Fibroblast of skin of right quadriceps (primary cell): ENCODE measurements at places on chromosomes 7 and 10.

GRCh38 chr7:121890833-121891232 is 17.9 kb downstream of the PTPRZ1 start:
- DNase-seq = no peak

DNA sequence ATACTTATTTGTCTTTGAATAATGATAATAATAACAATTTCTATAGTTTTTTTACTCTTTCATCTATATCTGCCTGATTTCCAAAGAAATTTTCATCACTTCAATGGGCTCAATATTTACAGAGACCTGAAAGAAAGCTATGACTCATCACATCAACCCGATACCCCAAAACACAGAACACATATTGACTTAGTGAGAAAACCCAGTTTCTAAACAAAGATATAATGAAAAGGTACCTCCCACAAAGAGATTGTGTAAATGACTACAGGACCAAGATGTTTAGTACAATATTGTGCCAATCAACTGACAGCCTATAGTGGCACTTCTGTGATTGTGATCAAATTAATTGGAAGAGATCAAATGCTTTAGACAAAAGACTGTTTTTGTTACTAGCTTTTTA is 133.9 kb downstream of the PCDH15 start:
- DNase-seq = no peak

GRCh38 chr10:15642095-15642494 is 77.6 kb downstream of the ITGA8 start:
- peak; percentile 66 for DNase-seq

DNA sequence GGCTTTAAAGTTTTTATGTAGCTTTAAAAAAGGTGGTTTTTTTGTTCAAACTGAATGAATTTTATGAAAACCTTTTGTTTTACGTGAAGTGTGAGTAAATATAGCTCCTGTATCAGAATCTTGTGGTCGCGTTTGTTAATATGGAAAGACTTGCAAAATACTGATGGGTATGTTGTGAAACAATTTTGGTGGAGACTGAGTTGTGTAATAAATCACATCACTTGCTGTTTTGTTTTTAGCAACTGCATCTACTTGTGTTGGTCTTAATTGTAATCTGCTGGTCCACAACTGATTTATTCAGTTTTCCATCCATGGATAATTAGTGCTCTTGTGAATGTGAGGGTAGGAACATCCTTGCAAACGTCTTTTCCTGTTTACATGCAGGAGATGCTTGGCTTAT is 10.5 kb downstream of the PLXDC2 start:
- DNase-seq = peak; percentile 46

- peak; percentile 73 for DNase-seq
These were observed 28.4 kb upstream of the OPALIN start for GRCh38 chr10:96387161-96387560.

GRCh38 chr7:139850906-139851305 is 21.8 kb downstream of the TBXAS1 start:
- DNase-seq = no peak

DNA sequence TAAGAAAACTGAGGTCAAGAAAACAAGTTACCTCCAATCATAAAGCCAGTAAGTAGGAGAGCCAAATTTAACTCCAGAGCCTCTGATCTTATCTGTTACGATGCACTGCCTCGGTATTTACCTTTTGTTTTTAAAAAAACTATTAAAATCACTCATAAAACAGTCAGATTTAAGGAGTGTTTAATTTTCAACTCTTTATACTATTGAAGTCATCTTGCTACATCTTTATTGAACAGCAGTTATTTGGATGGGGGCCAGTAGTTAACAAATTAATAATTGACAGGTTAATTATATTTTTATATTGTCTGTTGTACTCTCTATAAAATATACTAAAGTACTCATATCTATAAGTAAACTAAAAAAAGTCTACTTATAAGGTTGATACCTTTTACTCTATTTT is 24.6 kb downstream of the ADIRF start:
- no peak for DNase-seq

GRCh38 chr7:71782051-71782450 is 630.1 kb downstream of the CALN1 start:
- DNase-seq = no peak

GRCh38 chr10:28730031-28730778 is 52.9 kb downstream of the BAMBI start:
- DNase-seq = peak; percentile 47

DNA sequence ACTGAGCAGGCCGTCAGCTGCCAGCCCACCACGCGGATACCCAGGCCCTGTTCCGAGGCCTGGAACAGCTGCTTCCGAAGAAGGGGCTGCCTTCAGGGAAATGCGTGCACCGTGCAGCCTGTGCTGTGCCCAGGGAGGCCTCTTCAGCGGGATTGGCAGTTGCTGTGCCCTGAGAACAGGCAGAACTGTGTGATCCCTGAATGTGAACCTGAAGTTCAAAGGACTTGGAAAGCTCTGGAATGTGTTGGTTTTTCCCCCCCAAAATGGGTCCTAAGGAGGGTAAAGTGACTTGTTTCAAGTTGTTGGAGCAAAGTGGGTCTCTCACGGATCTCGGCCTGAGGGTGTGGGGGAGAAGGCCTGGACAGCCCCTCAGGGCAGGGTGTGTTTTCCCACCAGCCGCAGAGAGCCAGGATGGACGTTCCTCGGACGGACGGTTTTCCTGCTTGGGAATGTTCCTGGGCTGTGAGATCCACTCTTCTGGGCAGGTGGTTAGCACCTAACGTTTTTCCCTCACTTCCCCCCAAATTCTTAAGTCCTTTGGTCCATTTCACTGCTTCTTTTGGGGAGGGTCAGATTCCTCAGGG is 2.1 kb downstream of the SPRN start:
- DNase-seq = no peak

DNA sequence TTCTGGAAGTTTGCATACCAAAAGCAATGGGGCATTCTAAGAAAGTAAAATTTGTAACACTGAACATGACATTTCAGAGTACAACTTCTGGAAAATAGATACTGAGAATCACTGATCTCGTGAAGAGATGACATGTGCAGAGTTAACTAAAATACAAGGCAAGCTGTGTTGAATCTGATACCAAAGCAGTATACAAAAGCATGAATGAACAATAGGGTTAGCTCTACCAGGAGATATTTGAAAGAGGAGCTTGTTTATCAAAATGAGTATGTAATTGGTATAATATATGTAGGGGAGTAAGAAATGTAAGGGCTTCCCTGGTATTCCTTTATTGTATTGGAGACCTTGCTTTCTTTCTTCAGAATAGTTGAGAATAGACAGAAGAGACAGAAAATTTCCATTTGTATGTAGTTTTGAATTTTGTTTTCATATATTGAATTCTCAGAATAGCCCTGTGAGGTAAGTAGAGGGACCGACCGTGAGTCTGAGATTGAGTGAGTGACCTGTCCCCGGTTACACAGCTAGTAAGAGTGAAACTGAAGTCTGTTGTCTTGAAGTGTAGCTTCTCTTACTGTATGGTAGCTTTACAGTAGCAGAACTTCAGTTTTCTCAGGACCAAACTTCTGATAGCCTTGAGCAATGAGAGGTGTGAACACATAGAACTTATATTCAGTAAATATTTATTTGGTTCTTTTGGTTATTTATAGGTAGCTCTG is 5.0 kb downstream of the HBP1 start:
- DNase-seq = no peak

DNA sequence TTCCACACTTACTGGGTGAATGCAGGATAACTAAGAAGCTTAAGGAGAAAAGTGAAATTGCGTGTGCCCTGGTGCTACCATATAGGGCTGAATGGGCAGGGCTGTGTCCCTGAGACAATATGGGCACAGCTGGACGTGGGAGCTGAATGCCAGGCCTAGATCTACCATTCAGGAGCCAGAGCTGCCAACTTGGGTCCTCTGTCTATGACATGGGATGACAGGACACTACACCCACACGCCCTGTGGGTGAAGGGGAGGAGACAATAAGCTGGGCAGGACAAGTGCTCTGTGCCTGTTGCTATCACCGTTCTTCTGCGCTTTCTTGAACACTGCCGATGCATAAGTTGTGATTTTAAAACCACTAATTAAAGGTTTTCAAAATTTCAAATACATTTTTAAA is 293.9 kb downstream of the TNS3 start:
- DNase-seq = no peak

DNA sequence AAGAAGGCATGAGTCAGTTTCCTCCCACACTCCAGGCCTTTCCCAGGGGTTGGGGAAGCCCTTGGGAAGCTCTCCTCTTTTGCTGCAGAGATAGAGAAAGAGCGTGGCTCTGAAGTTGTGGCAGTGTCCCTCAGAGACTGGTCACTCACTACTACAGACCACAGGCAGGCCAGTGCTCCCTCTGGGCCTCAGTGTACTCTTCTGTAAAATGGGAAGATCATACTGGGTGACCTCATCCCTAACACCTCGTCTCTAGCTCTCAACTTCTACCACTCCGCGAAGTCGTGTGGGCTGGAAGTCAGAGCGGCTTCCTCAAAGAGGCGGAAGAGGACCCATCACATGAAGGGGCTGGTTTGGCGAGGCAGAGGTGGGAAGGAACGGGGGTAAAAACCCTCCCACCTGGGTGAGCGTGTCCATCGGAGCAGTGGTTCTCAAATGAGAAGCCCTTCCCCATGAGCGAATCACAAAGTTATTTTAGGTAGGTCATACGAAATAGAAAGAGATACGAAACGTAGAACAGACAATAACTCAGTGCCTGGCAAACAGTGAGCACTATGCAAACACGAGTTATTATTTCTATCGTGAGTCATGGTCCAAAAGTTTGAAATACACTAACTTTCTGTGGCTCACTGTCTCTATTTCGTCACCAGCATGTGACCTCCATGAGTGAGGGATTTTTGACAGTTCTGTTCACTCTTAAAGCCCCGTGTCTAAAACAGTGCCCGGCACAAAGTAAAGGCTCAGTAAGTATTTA is 32.7 kb downstream of the PRKAG2 start:
- peak; percentile 9 for DNase-seq
